Retina (tissue), 1 donor: ENCODE measurements at places on chromosomes 1 and 21.
A peak's percentile ranks its signal among the peaks of the same experiment; 100 is the strongest.

DNA sequence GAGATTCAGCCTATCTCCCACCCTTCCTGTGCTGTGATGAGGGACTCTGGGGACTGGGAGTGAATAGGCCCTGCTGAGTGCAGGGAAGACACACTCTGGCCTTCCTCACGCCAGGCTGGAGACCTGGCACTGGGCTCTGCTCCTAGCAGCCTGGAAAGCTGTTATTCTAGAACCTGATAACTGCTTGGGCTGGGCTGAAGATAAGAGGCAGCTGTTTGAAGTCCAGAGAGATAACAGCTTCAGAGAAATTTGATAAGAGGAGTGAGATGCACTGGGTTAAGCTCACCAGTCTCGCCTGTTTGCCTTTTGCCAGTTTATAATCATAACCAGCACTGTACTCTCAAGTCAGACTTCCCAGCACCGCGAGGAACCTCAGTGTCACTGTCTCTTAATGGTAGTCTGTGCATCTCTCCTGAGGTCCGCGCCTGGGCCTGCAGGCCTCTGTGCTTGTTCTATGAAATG, 46.6 kb upstream of the GPR37L1 start:
- no peak for DNase-seq

- no peak for DNase-seq
Observed at GRCh38 chr1:210455840-210456603, 127.3 kb downstream of the HHAT start.

GRCh38 chr1:163170975-163171676, 31.6 kb downstream of the RGS5 start:
- no peak for DNase-seq

DNA sequence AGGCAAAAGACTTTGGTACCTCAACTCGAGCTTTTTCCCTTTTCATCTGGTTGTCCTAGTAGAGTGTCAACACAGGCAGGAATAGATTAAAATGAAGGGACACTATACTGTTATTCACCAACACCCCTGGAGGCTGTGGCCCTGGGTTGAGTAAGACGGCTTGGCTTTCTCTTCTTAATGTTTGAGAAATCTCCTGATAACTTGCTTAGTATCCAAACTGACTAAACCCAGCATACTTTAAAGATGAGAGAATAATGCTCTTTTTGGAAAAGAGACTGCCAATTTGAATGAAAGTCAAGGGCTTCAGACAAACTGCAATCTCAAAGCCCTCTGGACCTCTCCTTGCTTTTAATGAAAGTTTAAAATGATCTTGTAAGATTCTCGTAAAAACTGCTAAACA, 2.6 kb upstream of the SLC30A1 start:
- DNase-seq = no peak

GRCh38 chr1:6028042-6028850, 17.4 kb upstream of the KCNAB2 start:
- DNase-seq = no peak

DNA sequence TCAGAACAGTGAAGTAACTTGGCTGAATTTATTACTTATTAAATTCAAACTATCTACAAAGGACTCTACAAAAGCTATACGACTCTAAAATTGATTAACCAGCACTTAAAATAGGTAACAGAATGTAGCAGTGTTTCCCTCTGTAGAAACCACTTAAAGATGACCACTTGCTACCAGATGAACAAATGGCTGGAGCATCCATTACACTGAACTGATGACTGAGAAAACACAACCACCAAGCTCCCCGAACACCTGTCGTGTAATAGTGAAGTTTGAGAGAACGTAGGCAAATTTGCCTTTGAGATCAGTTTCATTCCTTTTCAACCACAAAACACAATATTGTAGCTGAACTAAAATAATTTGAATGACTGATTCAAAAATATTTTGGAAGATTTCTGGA, 226.7 kb downstream of the KCNT2 start:
- DNase-seq = no peak

DNA sequence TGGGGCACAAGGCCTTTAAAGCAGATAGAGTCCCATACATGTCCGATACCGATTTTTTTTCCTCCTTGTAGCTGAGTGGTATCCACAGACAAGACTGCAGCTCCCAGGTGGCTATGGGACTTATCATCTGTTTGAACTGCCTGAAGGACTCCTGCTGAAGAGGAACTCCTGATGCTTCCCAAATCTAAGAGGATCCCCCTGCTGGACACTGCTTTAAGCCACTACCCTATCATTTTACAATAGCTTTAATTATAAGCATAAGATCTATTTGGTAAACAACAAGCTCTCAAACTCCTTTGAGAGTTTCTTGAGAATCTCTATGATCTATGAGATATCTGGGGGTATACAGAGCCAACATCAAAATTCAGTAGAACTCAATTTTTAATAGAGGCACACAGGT, 11.7 kb downstream of the NDC1 start:
- no peak for DNase-seq

DNA sequence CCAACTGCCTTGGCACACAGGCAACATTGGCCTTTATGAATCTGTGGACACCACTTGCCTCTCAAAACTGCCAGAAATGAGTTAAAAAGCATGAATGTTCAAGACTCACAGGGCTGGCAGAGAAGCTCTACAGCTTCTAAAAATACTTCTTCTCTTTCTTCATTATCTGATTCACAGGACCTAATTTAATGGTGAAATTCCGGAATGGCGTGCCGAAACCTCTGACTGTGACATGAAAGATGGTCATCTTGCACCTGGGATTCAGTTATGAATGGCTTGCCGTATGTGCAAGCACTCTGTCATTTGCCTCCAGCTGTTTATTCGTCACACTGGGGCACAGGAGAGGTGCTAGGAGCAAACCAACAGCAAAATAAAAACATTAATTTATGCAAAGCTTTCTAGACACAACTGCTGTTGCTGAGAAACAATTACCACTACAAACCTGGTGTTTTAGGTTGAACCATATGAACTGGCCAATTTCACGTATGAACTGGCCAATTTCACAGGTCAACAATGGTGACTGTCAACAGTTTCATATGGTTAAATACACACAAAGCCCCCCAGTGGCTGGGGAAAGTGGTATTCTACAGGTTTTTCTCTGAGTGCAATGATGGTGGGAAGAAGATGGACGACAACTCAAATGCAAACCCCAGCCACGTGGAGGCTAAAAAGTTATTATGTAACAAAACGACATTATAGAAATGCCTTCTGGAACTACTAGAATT, 648.3 kb downstream of the KIF26B start:
- no peak for DNase-seq

DNA sequence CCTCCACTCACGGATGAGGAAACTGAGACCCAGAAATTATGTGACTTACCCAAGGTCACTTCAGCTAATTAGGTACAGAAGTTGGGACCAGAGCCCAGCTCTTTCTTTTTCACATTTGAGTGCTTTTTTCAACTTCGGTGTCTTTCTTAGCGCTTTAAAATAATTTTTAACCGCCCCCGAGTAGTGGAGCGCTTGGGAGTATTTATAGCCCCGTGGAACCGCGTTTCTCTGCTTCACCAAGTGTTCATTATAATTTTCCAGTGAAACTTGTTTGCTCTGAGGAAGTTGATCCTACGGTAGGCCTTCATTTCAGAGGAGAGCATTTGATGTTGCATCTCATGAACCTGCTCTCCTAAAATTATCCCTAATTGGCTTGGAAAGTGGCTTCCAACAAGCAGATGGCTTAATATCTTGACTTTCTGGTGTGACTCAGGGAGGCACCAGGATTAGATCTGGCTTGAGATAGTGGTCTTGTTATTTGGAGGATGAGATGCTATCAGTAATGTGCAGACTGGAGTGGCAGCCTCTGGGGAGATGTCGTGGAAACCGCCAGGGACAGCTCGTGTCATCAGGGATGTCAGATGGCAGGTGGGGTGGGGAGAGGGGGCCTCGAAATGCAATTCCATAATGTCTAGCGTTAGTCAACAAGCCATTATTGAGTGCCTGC, 321.3 kb downstream of the CAMTA1 start:
- DNase-seq = peak; percentile 40
